ENCODE measurements at places on chromosomes 4 and X.

- no peak for DNase-seq
These were observed 2.4 kb downstream of the ZNF141 start for GRCh38 chr4:340011-340410.

- DNase-seq = no peak
These were observed 136.7 kb downstream of the EVC2 start for GRCh38 chr4:5571646-5572045.

DNA sequence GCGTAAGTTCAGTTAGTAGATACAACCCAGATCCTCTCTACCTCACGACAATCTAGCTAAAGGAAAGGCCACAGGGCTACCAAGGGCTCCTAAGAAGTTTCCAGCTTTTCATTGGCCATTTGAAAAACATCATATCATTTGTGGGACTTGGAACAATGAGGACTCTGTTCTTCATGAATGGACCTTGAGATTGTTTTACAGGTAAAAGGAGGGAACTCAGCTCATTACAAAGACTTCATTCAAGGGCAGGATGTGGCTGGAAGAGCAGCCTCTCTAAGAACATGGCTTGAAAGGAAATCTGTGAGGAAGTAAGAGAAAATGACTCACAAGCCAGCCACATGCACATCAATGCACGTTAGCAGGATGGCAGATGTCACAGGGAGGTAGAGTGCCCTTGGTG lies 105.9 kb upstream of the SLC7A11 start:
- DNase-seq = peak; percentile 69

DNA sequence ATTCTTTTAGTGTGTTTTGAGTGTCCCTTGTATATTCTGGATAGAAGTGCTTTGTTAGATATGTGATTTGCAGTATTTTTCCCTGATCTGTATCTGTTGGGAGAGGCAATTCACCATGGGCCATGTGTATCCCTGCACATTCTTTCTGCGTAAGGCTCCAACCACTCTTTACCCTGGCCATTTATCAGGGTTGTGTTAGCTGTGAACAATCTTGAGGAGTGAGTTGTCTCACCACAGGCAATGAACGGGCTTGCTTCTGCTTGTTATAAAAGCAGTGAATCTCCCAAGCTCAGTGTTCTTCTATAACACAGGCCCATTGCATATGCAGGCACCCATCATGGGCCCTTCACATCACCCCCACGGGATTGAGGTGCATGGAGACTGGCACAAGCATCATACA lies 18.9 kb upstream of the SMIM10 start:
- no peak for DNase-seq

DNA sequence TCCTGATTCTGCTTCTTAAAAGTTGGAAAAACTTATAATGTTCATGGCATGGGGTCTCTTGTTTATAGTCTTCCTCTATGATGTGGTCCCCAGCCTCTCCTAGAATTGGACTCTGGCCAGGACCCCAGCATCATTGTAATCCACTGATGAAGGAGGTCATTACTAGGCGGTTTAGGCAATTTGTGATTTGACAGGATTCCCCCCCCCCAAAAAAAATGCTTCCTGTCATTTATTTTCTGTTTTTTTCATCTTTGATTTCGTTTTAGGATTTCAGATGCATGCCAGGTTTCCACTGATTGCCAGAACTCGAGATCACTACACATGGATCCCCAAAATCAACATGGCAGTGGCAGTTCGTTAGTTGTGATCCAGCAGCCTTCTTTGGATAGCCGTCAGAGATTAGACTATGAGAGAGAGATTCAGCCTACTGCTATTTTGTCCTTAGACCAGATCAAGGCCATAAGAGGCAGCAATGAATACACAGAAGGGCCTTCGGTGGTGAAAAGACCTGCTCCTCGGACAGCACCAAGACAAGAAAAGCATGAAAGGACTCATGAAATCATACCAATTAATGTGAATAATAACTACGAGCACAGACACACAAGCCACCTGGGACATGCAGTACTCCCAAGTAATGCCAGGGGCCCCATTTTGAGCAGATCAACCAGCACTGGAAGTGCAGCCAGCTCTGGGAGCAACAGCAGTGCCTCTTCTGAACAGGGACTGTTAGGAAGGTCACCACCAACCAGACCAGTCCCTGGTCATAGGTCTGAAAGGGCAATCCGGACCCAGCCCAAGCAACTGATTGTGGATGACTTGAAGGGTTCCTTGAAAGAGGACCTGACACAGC lies 4.9 kb downstream of the SPRY1 start:
- no peak for DNase-seq

DNA sequence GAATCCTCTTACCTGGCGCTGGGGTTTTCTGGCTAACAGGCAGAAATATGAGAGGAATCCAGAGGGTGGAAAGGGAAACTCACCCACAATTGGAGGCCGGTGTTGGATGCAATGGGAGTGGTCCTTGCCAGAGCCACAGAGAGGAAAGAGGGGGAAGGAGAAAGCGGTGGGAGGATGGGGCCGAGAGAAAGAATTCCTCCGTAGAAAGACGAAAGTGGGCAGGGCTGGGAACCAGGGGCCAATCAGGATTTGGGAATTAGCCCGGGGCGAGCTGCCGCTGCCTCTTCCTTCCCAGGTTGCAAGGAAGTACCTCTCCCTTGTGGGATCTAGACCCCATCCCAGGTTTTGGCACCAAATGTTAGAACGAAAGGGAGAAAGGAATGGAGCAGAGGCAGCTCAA lies 83.1 kb upstream of the SPIN4 start:
- no peak for DNase-seq

DNA sequence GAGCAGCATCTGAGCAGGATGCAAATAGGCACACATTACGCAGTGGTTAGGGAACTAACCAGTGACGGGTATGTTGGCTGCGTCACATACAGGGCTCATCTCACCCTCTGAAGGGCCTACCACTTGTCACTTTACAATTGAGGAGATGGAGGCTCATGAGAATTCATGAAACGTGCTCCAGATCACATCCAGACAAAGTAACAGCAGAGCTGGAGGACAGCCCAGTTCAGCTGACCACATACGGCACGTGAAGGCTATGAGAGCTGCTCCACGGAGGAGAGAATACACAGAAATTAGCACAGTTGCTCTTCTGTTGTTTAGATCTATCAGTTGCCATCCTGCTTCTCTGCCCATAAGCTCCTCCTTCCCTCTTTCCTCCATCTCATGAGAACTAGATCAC lies 78.4 kb downstream of the FAM9B start:
- no peak for DNase-seq

GRCh38 chr4:152162331-152162697 lies 373.6 kb downstream of the FBXW7 start:
- DNase-seq = peak; percentile 68

DNA sequence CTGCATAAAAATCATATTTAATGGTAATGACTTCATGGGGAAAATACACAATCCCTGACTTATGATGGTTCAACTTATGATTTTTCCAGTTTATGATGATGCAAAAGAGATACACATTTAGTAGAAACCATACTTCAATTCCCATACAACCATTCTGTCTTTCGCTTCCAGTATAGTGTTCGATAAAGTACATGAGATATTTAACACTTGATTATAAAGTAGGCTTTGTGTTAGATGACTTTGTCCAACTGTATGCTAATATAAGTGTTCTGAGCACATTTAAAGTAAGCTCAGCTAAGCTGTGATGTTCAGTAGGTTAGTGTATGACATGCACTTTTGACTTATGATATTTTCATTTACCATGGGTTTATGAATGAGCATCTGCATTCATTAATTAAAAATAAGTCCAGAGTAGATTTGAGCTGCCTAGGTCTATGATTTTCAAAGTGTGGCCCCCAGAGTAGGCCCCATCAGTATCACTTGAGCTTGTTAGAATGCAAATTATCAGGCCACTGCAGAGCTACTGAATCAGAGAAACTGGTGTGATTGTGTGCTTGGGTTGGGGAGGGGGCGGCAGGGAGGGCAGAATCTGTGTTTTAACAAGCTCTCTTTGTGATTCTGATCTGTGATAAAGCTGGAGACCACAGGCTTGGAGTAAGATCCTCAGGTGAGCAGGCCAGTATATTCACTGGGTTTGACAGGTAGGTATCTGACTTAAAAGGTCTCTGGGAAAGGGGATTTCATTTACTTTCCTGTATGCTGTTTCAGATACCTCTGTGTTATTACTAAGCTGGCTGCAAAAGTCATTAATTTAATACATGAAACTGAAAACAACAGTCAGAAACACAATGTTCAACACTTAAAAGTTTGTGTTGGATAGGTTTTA lies 8.4 kb downstream of the ATP10D start:
- no peak for DNase-seq

GRCh38 chr4:1364748-1365147 lies 17.7 kb downstream of the UVSSA start:
- no peak for DNase-seq

DNA sequence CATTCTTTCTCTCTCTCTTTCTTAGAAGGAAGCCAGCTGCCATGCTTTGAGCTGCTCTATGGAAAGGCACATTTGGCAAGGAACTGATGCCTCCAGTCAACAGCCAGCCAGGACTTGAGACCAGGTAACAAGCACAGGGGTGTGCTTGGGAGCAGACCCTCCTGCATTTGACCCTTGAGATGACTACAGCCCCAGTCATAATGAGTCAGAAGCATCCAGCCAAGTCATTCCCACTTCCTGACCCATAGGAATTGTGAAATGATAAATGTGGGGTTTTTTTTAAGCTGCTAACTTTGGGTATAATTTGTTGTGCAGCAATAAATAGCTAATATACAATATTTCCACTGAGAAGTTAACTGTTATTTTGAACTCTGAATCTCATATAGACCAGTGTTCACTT lies 446.9 kb downstream of the GRXCR1 start:
- peak; percentile 10 for DNase-seq

DNA sequence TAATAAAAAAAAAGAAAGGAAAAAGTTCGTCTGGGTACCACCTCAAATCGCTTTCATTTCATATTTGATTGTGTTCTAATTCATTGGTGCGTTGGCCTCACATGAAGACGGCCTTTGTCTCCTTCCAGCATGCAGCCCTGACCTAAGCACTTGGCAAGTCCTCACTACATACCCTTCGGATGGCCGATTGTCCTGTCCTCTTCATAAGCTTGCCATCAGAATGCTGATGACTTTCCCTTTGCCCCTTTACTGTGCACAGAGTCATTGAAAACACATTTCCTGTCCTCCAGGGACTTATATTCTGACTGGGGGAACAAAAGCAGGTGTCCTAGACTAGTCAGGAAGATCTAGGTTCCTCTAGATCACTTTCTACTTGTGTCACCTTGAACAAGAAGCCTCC lies 43.0 kb downstream of the RTL5 start:
- no peak for DNase-seq

DNA sequence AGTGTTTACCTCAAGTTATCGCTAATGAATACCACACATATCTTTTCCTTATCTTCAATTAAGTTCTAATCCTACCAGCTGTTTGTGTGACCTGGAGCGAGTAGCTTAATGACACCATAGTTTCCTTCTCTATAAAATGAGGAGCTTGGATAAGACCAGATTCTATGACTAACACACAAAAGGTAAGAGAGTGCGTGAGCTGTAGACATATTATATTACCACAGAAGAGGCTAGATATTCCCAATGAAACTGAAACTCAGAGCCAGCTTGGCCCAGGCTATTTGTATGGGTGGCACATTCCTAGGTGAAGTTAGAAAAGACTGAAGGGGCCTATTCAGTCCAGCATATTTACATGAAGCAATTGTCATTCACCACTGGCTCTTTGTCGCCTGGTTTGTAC lies 30.2 kb downstream of the ASB5 start:
- no peak for DNase-seq

- no peak for DNase-seq
These were observed 1956.2 kb upstream of the AGA start for GRCh38 chr4:179398414-179398813.

GRCh38 chr4:129189630-129190029 lies 93.7 kb downstream of the C4orf33 start:
- no peak for DNase-seq

- no peak for DNase-seq
These were observed 129.4 kb downstream of the SLC4A4 start for GRCh38 chr4:71468116-71468710.

GRCh38 chr4:139674875-139675550 lies 9.4 kb downstream of the MGST2 start:
- DNase-seq = no peak

DNA sequence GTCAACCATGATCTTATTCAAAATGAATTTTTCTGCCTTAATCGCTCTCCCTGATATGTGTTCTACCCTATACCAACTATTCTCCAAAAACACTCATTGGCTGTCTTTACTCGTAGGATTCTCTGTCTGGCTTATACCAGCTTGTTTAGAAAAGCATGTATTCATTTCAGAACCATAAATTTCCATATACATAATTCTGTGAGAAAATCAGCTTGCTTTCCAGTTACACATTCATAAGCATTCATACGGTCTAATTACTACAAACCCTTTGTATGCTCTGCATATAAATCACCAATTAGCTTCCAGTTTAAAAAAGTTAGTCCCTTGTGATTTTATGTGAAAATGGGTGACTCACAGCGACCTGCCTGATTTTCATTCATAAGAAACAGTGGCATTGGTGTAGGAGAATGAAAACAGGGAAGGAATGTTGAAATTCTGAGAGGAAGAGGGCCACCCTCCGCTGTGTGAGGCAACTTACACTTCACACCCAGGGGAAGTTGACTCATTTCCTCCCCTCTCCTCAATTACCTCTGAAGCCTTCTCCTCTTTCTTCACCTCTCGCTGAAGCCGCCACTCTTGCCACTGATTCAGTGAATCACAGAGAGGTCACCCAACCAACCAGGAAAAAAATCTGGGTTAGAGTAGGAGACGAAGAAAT lies 63.3 kb downstream of the MEPE start:
- DNase-seq = peak; percentile 13

- DNase-seq = no peak
These were observed 23.8 kb downstream of the CNOT6L start for GRCh38 chr4:77795326-77795725.

GRCh38 chr4:122762520-122762919 lies 30.0 kb downstream of the BBS12 start:
- no peak for DNase-seq

DNA sequence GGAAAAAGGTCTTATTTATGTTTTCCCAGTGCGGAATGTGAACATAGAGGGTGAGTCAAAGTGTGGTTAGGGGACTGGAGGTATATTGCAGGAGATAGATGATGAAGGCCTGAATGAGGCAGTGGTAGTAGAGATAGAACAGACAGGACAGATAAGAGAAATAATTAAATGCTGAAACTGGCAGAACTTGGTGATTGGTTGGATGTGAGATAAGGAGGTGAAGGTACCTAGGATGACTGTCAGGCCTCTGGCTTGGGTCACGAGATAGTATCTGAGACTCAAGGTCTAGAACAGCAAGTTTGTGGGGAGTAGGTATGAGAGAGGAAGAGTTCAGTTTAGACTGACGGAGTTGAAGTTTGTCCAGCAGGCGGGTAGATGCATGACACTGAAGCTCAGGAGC lies 3.5 kb downstream of the MND1 start:
- no peak for DNase-seq

- peak; percentile 43 for DNase-seq
These were observed 207.2 kb downstream of the NLGN4X start for GRCh38 chrX:6021316-6022091.

Measured in kidney capillary endothelial cell (primary cell).